ENCODE measurements at places on chromosomes 12 and 14.

DNA sequence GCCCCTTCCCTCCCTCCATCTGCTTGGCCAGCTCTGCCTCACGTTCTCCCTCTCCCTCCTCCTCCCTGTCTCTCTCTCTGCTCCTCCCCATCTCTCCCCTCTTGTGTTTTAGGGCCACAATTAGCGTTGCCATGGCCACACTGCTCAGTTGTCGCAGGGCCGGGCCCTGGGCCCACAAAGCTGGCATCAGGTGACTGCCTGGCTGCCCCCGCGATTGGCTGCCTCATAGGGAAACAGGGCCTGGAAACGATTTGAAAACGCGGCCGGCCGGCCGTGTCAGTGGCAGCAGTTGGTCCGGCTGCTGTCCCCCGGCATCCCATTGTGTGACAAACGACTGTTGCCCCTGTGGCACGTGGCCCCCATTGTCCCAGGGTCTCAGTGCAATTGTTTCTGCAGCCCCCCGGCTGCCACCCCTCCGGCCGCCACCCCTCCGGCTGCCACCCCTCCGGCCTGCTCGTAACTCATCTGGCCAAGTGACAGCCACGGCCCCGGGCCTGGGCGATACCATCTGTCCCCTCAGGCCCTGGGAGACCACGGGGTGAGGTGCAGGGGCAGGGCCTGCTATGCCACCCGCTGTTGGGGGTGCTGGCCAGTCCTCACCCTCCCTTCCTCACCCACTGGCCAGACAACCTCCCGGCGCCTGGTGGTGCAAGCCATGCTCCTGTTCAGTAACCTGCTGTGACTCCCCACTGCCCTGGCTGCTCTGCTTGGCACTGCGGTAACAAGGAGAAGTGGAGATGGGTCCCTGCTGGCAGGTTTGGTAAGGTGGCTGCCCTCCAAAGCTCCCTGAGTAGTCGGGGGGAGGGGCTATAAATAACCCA lies 17.4 kb downstream of the FOXN4 start:
- DNase-seq: no peak

DNA sequence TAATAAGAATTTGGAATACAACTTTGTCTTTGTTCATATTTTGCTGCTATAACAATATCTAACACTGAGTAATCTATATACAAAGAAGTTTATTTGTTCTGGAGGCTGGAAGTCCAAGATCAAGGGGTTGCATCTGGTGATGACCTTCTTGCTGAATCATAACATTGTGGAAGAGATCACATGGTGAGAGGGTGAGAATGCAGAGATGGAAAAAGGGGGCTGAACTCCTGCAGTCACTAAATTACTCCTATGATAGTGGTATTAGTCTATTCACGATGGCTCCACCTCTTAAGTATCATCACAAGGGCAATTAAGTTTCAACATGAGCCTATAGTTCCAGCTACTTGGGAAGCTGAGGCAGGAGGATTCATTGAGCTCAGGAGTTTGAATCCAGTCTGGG lies 4.5 kb upstream of the AKAP6 start:
- no peak for DNase-seq

- DNase-seq: no peak
These were observed 83.4 kb downstream of the GAS2L3 start for GRCh38 chr12:100656856-100657255.

GRCh38 chr12:127115468-127116035 lies 1151.4 kb upstream of the TMEM132C start:
- no peak for DNase-seq

DNA sequence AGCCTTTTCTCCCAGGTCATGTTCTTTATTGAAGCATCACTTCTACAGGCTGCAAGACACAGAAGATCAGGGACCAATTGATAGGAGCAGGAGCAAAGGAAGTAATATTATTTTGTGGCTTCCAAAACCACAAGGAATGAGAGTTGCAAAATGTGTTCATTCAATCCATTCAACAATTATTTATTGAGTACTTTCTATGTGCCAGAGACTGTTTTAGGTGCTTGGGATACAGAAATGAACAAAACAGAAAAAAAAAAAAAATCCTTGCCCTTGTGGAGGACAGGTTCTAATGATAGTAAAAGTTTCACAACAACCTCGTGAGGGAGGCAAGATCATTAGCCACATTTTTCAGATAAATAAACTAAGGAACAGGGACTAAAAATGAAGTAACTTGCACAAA lies 20.1 kb upstream of the DACT1 start:
- DNase-seq: no peak

Measured in activated gamma-delta T cell treated with anti-CD3 and anti-CD28 coated beads, Interleukin-2, amount 50 U/mL, for 16 hours (primary cell).